ENCODE measurements at places on chromosomes 2 and 18.

- no peak for DNase-seq
Observed at GRCh38 chr2:158242280-158242679, 140.6 kb downstream of the UPP2 start.

GRCh38 chr18:2805970-2806943 is 40.5 kb upstream of the EMILIN2 start:
- no peak for DNase-seq

DNA sequence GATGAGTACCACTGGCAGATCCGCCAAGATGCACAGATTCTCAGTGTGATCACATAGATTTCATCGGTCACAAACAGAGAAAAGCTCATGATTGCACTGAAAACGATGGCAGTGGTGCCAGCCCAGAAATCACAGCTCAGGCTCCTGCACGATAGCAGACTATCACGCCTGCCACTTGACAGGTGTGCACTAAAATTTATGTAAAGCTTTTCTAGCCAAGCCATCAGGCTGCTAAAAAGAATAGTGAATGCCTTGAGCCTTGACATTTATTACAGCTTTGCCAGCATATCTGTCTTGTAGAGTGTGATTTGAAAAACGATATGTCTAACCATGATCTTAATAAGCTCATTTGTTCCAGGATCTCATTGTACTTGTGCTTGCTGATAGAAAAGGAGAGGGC is 409.5 kb upstream of the CWC22 start:
- DNase-seq: no peak

GRCh38 chr18:54710074-54710899 is 118.0 kb upstream of the RAB27B start:
- DNase-seq: no peak

GRCh38 chr2:27730261-27730662 is 41.3 kb upstream of the MRPL33 start:
- DNase-seq: no peak

DNA sequence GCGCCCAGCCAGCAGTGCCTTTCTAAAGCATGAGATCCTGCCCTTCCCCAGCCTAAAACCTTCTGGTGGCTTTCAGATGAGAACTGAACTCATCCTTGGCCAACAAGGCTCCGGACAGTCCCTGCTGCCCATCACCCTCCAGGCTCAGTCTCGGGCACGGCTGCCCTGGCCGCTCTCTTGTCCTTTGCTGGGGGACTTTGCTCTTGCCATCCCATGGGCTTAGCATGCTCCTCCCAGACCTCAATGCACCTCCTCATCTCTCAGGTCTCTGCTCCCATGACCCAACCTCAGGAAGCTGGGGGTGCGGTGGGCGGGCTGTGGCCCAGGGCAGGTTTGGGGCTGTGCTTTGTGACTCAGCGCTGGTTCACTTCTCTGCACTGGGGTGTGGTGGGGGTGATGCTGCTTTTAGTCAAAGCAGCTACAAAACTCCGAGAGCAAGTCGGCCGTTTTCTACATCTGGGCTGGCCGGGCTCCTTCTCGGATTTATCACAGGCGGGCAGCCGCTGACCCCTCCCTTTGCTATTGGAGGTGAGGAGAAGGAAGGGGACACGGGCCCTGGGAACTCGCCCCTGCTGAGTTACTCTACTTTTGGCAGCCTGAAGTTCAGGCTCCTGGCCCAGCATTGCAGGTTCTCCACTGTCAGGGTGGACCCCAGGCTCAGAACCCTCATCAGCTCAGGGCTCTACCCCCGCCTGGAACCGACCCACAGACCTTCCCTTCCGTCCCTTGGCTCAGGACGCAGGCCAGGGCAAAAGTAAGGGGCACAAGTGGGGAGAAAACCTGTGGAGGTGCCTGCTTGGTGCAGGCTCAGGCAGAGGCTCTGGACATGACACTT is 90.6 kb upstream of the TAF1B start:
- no peak for DNase-seq

DNA sequence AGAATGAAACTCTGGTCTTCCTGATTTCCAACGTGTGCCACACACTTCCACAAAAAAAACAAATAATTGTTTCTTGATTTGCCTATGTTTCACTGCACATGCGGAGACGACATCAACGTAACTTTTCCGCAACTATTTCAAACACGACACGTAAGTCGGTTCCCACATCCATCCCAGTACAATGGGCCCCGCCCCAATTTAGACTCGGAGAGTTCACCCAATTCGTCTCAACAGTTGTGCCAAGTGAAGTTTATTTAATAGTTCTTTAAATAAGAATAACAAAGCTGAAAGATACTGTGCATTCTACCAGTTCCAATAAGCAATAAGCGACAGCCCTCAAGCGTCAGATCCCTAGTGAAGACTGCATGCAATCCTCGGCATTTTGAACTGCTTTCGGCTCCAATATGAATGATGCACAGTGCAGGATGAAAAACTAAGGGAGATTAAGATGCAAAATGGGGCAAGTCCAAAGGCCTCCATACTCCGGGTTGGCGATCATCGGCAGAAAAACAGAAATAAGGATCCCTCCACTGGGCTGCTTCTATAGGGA is 664 bp downstream of the CCT4 start:
- DNase-seq: no peak

GRCh38 chr2:226330206-226330605 is 469.4 kb downstream of the IRS1 start:
- DNase-seq: no peak

- no peak for DNase-seq
Observed at GRCh38 chr2:231462729-231463465, 1.4 kb downstream of the NCL start.

DNA sequence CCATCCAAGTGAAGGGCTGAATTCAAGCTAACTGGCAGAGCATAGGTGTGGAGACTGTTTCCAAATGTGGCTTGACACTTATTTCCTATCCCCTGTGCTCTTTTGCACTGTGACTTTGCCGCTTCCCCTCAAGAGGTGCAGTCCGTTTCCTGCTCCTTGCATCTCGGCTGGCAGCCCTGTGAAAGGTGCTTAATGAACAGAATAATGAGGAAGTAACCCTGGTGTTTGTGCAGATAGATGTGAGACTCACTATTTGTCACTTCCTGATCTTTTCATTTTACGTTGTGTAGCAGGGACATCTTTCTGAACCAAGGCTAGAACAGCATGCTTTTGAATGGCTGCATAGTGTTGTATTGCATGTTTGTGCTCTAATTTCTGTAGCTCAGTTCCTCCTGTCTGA is 60.8 kb downstream of the CEP192 start:
- no peak for DNase-seq

GRCh38 chr2:126802774-126803433 is 95.8 kb upstream of the TEX51 start:
- DNase-seq: no peak

- no peak for DNase-seq
Observed at GRCh38 chr18:62885804-62886203, 170.5 kb downstream of the PHLPP1 start.

DNA sequence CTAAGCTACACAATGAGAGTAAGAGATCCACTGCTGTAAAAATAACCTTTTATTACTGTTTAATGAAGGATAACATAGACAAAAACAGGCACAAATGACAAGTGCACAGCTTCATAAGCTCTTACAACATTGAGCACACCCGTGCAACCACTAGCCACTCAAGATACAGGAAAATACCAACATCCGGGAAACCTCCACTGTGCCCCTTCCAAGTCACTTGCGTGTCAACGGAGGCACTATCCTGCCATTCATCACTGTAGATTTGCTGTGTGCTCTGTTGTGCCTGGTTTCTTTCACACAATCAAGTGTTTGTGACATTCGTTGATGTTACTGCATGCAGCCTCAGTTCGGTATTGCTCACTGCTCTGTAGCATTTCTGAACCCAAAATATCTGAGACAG is 292.9 kb upstream of the MYT1L start:
- DNase-seq: no peak

GRCh38 chr2:242024751-242025355 is 155.3 kb downstream of the RTP5 start:
- DNase-seq: no peak

GRCh38 chr18:6058941-6059340 is 163.6 kb upstream of the TMEM200C start:
- no peak for DNase-seq

DNA sequence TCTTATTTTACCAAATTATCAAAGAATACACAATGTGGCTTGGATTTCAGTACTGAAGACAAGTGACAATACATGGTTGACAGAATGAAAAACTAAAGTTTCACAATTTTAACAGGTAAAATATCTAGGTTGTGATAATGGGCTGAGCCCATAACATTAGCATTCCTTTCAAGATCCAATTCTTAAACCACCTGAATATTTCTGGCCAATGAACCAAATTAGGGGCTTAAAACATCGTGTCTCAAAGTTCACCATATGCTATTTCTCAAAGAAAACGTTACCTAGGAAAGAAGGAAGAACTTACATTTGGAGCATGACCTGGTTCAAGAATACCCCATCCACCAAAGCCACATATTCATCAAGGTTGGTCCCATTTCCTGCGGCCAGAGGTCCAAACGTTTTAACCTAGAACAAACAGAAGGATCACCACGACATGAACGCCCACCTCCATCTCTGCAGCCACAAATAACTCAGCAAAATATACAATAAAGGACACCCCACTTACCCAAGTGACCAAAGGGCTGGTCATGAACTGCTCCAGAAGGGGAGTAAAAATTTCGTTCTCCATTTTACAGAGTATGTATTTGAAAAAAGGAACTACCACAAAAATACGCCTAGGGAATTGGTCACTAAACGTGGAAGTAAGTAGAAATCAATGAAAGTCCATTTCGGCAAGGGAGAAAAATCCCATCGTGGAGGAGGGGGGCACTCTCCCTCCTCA is 984 bp downstream of the CCDC88A start:
- DNase-seq: no peak

- DNase-seq: peak; percentile 70
Observed at GRCh38 chr2:71896385-71897136, 251.1 kb downstream of the CYP26B1 start.

DNA sequence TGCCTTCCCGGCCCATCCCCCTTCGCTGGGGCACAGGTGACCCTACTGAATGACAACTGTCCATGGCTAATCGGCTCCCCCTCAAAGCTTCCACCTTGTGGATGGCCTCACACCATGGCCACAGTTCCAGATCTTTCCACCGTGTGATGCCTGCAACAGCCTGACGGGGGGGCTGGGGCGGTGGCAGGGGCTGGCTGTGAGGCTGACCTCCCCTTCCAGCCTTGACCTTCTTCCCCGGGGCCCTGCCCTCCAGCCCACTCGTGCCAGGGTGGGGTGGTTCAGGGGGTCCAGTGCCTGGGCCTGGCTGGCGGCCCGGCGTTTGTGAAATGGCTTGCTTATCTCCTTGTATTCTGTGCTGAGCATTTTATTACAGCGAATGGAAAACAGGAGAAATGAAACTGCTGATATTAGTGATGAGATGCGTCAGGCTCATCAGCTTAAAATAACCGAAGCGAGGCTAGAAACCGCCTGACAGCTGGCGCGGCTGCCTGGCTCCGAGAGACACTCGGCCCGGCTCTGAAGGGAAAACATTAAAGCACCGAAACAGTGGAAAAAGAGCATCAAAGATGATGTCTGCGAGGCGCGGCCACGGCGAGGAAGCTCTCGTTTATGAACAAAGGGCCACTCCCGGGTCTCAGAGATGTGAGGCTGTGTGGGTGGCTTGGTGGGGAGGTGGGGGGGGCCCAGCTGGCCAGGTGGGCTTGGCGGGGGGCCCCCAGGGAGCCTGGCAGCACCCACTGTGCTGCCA is 916 bp upstream of the PDCD1 start:
- DNase-seq: no peak

DNA sequence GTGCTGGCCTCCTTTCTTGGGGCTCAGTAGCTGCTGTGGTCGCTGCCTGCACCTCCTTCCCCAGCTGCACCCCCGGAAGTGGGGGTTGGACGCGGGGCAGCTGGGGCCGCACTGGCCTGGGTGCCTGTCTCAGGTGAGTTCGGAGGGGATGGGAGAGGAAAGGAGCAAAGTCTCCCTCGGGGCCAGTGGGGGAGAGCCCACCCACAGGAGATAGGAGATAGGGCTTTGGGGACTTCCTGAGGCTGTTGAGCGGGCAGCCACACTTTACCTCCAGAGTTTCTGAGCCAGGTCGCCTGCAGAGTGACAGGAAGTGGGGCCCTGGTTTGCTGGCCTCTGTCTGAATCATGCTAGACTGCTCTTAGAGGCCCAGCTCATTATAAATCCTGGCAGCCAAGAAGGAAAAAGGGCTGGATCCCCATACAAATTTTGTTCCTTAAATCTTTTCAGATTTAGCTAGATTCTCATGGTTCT is 8.1 kb downstream of the MBP start:
- no peak for DNase-seq

GRCh38 chr2:149418065-149418464 is 87.7 kb downstream of the LYPD6 start:
- no peak for DNase-seq

DNA sequence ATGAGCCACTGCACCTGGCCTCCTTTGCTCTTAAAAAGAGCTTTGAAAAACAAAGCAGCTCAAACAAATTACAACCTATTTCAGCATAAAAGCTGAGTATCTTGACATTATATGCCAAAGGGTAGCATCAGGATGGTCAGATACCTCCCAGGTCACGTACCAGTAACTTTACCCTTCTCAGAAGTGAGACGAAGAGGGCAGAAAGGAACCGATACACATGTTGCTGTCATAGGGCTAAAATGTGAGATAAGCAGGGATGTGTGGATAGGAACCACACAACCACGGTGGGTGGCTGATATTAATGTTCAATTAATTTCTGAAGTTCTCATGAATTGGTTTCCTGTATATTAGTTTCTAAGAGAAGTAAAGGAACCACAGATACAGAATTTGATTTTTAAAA is 12.6 kb upstream of the RNU2-63P start:
- DNase-seq: no peak

DNA sequence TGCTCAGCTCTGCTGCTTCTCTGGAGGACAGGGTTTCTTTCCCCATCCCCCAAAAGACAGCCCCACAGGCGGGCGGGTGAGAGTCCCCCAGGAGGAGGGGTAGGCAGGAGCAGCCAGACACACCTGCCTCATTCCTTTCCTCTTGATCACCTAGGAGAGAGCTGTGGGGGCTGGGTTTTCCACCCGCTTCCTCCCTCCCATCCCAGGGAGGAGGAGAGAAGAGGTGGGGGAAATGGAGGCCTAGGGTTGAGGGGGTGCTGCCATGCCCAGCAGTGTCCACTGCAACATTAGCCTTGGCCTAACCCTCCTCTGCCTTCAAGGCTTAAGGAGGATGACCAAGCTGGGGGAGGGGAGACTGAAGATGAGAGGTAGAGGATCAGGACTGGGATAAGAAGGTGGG is 14.7 kb downstream of the WNT10A start:
- no peak for DNase-seq

DNA sequence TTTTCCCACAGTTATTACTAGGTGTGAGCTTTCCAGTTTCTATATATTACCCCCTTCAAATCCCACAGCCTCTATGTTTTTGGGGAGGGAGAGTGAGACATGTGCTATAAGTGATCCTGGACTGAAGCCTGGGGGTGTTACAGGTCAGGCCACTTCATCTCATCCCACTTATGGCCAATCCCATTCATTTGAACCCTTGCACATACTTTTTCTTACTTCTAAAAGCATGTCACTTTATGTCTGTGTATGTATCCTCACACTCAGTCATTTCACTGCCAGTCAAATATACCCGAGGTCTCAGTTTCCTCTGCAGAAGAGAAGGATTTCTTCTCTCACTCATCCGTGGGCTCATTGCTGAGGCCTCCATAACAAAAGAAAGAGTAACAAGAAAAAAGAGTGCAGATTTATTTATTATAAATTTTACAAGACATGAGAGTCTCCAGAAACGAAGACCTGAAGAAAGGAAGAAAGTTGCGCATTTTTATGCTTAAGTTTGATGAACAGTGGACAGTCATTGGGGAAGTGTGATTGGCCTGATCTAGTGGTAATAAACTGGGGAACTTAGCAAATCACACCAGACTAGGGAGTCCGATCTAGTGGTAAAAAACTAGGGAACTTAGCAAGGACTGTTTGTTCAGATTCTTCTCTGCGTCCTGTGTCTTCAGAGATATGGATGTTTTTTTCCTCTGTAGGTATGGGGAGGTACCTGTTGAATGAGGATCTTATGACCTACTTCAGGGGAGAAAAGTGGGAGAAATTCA is 52.1 kb downstream of the ICOS start:
- no peak for DNase-seq
